Activated CD4-positive, alpha-beta T cell treated with anti-CD3 and anti-CD28 coated beads for 1 hour (primary cell): ENCODE measurements at places on chromosomes 2 and 18.

GRCh38 chr18:78102135-78102534 lies 852.5 kb downstream of the GALR1 start:
- DNase-seq, result no peak

DNA sequence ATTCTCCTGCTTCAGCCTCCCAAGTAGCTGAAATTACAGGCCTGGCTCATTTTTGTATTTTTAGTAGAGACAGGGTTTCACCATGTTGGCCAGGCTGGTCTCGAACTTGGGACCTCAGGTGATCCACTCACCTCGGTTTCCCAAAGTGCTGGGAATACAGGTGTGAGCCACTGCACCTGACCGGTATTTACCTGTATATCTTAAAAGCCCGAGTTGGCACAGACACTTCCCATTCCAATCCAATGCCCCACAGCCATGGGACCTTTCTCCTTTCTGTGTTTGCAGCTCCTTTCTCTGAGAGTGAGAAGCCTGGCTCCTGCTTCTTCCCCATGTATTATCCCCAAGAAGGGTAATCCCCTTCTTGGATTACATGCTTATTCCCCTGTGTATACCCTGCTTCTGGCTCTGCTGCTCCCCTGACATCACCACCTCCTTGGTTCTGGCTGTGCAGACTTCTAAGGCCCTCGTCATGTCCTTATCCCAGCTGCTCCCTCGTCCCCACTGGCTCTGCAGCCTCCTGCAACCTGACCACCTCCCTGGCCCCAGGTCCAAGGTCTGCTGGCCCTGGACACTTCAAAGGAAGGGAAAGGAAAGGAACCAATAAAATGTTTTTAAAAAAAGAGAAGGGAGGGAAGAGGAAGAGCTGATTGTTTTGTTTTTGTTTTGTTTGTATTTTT lies 52.8 kb downstream of the INPP5D start:
- DNase-seq, result no peak

- no peak for DNase-seq
These were observed 89.9 kb upstream of the TMEM247 start for GRCh38 chr2:46389417-46389916.

DNA sequence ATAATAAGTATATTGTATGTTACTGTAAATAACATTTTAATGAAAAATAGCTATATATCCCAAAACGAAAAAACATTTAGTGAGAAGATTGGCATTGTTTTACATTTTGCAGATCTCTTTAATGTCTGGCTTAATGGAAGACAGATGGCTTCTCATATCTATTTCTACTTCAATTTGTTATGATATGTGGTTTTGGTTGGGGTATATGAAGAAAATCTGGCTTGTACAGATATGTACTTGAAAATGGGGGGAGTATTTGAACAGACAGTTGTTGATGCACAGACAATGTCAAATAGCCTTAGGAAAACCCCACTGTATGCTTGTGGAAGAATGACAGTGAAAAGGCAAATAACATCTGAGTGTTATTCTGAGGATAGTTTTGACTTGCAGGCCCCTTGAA lies 23.6 kb upstream of the GMCL1 start:
- DNase-seq, result no peak

DNA sequence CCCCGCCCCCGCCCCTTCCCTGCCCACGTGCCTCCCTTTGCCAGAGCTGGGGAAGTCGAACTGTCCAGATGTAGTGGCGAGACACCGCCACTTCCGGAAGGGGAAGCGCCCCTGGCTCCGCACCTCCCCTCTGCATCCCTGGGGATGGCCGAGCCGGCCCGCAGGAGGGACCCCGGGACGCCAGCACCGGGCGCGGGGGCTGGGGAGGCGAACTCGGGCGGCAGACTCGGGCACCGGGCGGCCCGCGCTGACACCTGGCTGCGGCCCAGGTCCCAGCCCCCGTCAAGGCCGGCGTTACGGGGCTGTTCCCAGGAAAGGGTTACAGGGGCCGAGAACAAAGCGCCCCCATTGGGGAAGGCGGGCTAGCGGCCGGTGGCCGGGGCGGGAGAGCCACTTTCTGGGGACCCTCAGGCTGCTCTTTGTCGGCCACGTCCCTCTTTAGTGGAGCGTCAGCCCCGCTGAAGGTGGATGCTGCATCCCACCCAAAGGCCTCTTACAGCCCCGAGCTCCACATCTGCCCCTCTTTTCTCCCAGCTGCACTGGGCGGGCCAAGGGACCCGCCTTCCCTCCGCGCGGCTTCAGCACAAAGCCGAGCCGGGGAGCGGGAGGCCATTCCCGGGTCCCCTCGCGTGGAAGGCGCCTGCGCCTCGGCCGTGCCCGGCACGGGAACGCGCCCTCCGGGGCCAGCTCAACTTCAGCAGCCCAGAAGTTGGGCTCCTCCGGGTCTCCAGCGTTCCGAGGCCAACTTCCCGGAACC lies 1.3 kb downstream of the SDC1 start:
- no peak for DNase-seq
